ENCODE measurements at places on chromosomes 12 and 14.

DNA sequence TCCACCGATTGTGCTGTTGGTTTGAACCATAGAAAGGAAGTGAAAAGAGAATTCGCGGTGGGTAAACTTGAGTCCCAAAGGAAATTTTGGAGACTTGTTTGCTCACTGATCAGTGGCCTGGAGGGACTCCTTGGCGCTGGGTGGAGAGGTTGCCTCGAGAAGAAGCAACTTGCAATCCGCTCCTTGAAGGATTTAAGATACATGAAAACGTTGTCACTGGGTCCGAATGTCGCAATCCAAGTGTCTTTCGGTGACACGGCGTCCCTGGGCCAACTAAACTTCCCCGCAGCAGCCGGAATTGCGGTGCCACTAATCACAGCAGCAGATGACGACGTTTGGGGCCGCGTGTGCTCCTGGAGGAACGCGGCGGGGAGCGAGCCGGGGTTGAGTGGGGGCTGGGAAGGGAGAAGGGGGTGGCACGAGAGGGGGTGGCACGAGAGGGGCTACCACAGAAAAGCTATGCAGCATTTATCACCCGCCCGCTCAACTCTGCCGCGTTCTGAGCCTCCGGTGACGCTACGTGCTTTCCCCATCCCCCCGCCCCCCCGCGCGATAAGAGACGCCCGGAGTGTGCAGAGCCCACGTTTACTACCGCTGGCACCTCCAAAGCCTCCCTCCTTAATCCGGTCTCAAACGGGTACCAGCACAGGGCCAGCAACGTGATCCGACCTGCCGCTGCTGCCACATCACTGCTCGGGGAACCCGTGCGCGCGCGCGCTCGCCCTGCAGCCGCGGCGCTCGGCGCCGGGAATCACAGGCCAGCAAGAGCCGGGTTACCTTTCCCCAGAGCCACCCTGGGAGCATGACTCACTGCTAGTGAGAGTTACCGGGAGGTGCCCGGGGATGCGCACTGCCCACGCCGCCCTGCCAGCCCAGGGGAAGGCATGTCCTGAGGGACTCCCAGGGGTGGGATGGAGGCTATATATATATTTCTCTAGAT is 833 bp upstream of the BHLHE41 start:
- DNase-seq = peak; percentile 45

GRCh38 chr12:75390156-75390898 is 562 bp upstream of the GLIPR1L2 start:
- DNase-seq = no peak

DNA sequence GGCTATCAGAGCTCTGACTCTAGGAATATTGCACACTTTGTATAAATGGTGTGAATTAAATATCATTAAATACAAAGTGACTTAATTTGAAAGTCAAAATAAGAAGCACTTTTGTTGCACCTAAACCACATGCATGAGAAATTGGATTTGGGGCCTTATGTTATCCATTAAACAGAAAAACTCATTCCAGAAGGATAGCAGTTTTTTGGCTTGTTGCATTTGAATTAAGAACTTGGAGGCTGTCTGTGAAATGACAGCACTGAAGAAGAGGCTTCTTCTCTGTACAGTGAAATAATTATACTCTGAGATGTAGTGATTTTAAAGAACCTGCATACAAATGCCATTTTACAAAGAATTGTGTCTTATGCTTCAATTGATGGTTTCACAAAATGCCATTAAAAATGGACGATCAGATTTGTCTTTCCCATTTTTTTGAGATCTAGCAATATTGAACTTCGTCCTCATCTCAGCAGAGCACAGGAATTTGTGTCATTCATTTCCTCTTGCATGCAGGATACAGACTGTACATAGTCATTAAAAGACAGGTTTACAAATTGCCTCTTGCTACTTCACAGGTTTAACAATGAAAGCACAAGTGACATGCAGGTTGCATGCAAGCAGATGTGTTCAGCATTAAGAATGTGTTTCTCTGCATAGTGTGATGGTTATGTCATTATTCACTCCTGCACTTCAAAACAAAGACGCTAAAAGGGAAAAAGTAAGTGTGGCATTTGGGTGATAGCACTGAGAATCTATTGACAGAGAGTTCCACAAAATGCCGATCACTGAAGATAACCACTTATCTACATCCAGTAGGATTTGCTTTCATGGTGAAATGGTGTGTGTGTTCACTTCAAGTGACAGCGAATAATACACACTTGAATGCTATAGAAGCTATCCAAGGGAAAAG is 35.9 kb upstream of the PYGL start:
- DNase-seq = no peak

DNA sequence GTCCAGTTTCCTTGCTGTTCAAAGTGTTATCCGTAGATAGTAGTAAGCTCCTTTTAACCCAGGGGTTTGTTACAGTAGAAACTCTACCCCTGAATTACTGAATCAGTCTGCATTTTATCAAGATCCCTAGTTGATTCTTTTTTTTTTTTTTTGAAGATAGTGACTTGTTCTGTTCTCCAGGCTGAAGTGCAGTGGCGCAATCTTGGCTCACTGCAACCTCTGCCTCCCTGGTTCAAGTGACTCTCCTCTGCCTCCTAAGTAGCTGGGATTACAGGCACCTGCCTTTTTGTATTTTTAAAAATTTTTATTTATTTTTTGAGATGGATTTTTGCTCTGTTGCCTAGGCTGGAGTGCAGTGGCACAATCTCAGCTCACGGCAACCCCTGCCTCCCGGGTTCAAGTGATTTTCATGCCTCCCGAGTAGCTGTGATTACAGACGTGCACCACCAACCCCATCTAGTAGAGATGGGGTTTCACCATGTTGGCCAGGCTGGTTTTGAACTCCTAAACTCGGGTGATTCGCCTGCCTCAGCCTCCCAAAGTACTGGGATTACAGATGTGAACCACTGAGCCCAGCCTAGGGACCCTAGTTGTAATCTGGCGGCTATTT is 10.5 kb downstream of the LARP4 start:
- no peak for DNase-seq

GRCh38 chr12:79658221-79658620 is 32.5 kb downstream of the PAWR start:
- DNase-seq = no peak

Data from DMS79 treated with DMSO at 0.1 percent for 48 hours (cell line).